ENCODE measurements at places on chromosomes 3 and 15. TPM values are rescaled to one million over a fixed set of nuclear protein-coding genes. Genes with fewer than 3 reads are reported as not detected.

DNA sequence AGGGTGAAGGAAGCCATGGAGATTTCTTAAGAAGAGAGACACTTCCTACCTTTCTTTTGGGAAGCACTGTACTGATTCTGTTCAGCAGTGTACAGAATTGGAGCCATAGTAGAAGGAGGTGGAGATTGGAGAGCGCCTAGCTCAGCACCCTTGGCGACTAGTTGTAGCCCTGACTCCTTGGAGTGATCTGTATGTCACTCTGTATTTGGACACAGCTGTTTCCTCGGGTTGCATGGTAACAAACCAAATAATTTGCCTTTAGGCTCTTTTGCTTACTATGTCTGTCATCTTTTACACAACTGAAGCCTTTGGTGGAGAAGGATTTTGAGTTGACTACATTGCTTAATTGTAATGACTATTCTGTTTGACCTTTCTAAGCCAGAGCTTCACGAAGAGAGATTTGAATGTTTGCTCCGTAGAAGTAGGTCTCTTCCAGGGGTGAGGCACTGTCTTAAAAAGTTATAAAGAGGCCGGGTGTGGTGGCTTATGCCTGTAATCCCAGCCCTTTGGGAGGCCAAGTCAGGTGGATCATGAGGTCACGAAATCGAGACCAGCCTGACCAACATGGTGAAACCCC, 77.1 kb downstream of the AKAP13 start:
- no peak for DNase-seq

IMPG2 gene
- total RNA-seq = 0.65 TPM

- DNase-seq = no peak
Observed at GRCh38 chr3:122516846-122517360, 2.2 kb upstream of the KPNA1 start.

PAQR9 gene
- not detected for total RNA-seq

DNA sequence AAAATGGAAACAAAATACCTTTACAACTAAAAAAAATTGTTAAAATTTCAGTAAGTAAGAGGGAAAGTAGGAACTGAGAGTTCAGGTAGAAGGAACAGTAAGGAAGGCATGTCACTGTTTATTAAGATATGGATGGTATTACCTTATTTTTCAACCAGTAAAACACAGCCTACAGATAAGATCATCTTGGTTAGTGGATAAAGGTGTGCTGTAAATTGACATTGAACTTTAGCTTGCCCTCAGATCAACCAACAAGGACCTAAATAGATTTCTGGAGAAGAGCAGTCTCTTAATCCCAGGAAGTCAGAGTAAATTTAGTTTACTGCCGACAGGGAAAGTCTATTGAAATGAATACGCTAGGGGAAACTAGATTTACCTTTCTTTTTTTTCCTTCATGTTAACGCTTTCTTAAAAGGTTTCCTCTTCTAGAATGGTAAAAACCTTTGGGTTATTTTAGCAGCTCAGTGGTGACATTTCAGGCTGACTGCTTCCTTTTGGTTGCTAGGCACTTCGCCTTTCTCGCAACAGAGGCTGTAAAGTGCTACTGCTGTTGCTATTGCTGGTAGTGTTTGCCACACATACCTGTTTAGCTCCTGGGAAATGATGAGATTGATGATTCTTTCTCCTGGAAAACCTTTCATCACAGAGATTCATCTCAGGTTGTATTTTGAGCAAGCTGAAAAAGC, 12.9 kb downstream of the DZIP3 start:
- DNase-seq = no peak

DNA sequence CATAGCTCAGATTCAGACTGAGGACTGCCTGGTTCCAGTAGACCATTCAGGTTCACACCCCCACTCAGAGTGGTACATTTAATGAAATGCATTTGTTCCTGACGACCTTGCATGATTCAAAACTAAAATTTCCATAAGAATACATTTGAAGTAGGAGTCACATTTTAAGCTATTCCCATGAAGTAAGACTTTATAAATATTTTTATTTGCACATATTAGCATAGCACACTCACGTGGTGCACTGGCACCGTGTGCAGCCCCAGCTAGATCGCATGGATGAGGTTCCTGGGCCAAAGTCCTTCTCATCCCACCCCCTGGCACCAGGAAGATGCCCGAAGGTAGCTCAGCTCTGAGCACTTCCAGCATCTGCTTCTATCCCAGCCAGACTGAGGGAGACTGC, 59.4 kb downstream of the SLCO2A1 start:
- DNase-seq = no peak

GRCh38 chr3:13044496-13045240, 28.6 kb downstream of the IQSEC1 start:
- DNase-seq = no peak

DNA sequence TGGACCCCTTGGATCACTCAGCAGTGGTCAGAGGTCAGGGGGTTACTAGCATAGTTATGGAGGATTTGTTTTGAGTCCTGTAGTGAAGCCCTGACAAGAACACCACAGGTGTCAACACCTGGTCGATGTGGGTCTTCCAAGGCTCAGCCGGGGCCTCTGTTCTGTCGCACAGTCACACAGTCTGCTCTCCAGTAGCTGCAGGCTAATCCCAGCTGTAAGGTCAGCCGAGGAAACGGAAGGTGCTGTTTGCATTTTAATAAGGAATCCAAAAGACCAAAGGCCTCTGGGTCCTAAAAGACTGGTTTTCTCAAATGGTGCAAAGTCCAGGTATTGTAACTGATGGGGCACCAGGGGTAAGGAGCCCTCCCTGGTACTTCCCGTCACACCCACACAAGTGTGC, 71.7 kb downstream of the RPLP1 start:
- no peak for DNase-seq

Data from fibroblast of the aortic adventitia (primary cell).